Spinal cord (tissue), 10 donors: ENCODE measurements at places on chromosomes 7 and 10. TPM values are rescaled to one million over a fixed set of nuclear protein-coding genes. Genes with fewer than 3 reads are reported as not detected.

Gene SLC26A3
- not detected for total RNA-seq

Gene SPDYE6
- total RNA-seq: not detected

Gene ETV1
- total RNA-seq: 39.8 TPM

Gene CDC14C
- total RNA-seq: not detected

Gene HOXA5
- 20.6 TPM for total RNA-seq

Gene MKI67
- 9.3 TPM for total RNA-seq

Gene C1GALT1
- 36.1 TPM for total RNA-seq

Gene CLRN3
- total RNA-seq: 0.20 TPM

DNA sequence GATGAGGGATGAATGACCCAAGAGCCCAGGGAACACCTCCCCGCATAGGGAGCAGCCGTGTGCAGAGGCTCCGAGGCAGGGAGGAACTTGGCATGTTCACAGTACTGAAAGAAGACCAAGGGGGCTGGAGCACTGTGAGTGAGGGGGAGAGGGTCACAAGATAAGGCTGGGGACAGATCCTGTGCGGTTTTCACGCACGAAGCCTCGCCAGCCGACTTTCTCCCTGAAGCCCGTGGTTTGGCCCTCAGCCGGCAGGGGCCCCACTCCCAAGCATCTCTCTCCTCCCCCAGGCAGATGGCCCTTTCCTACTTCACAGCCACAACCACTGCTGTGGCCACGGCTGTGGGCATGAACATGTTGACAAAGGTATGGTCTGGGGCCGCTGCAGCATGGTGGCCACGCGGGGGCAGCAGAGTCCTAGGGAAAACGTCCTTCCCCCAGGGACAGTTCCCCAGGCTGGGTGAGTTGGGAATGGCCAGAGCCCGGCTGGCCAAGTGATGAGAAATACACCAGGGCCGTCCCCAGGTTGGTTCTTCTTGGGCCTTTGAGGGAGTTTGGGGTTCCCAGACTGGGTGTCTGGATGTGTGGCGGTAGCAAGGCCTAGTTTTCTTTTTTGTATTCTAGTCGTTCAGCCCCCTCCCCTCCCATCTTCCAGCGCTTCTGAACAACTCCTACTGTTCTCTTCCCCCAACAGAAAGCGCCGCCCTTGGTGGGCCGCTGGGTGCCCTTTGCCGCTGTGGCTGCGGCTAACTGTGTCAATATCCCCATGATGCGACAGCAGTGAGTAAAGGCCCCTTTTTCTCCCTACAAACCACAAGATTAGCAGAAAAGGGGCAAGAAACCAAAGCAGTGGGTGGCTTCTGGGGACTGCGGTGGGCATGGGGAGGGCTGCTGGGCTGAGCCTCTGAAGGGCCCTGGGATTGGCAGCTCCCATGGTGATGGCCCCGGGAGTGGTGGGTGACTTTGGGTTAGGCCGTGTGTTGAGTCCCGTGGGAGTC lies 14.4 kb upstream of the WBP1L start:
- H3K27ac ChIP-seq: peak overlapping the region; percentile 70
- H3K27me3 ChIP-seq: no peaks in the 10 kb centered on the region
- H3K36me3 ChIP-seq: peaks cover 68% of the 10 kb centered on the region
- DNase-seq: no peak
- no peak overlapping the region for H3K4me3 ChIP-seq

DNA sequence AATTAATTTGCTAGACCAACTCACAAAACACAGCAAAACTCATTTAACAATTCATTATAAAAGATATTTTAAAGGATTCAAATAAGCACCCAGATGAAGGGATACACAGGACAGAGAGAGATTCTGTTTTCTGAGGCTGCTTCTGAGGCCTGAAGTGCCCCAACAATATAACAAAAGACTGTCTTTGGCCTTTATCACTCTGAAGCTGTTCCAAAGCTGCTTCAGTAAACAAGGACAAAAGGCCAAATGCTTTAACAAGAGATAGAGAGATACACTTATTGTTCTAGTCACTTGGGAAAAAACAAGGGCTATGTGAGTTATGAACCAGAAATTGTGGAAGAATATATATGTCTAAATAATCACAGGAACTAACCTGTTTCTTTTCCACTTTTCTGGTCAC lies 223.7 kb downstream of the CXCL12 start:
- H3K4me1 ChIP-seq: peaks cover 3% of the 10 kb centered on the region
- no peaks in the 10 kb centered on the region for H3K36me3 ChIP-seq
- DNase-seq: no peak
- no peaks in the 10 kb centered on the region for H3K27me3 ChIP-seq
- no peak overlapping the region for H3K27ac ChIP-seq

GRCh38 chr10:86693721-86694369 lies 25.5 kb downstream of the LDB3 start:
- no peak overlapping the region for H3K27ac ChIP-seq
- peak; percentile 43 for DNase-seq
- H3K4me1 ChIP-seq: peaks cover 35% of the 10 kb centered on the region

DNA sequence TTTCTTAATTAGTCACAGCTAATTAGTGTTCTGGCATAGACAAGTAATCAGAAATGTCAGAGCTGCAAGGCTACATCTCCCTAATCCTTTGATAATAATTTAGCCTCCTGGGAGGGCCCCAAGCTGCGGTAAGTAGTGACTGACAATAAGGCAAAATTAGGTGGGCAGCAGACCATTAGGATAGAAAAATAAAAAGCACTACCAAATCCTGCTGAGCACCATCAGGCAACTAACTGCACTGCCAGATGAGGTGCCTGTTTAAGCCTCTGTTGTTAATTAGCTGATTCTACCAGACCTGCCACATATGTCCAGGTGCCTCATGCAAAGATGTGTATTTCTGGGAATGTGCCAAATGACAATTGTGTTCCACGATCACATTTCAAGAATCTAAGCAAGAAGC lies 32.5 kb upstream of the FEZF1 start:
- H3K27me3 ChIP-seq: peaks cover 3% of the 10 kb centered on the region
- DNase-seq: no peak
- no peaks in the 10 kb centered on the region for H3K4me1 ChIP-seq
- no peak overlapping the region for H3K4me3 ChIP-seq
- no peaks in the 10 kb centered on the region for H3K36me3 ChIP-seq
- no peak overlapping the region for H3K27ac ChIP-seq

DNA sequence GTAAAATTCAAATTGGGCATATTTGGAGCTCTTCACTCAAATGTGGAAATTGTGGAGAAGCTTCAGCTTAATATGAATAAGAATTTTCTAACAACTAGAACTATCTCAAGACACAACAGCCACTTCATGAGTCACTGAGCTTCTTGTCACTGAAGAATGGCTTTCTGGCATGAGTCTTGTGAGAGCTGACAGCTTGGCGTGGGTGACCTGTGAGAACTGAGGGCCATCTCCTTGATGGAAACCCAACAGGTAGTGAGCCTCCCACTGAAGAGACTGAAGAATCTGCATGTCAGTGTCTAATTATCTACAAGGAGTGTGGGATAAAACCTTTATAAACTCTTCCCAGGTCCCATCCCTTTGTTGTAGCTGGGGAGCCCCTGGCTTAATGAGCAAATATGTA lies 66.0 kb downstream of the CLEC2L start:
- DNase-seq: no peak
- peaks cover 6% of the 10 kb centered on the region for H3K4me1 ChIP-seq
- no peak overlapping the region for H3K27ac ChIP-seq
- H3K4me3 ChIP-seq: no peak overlapping the region
- peaks cover 50% of the 10 kb centered on the region for H3K36me3 ChIP-seq
- no peaks in the 10 kb centered on the region for H3K27me3 ChIP-seq

DNA sequence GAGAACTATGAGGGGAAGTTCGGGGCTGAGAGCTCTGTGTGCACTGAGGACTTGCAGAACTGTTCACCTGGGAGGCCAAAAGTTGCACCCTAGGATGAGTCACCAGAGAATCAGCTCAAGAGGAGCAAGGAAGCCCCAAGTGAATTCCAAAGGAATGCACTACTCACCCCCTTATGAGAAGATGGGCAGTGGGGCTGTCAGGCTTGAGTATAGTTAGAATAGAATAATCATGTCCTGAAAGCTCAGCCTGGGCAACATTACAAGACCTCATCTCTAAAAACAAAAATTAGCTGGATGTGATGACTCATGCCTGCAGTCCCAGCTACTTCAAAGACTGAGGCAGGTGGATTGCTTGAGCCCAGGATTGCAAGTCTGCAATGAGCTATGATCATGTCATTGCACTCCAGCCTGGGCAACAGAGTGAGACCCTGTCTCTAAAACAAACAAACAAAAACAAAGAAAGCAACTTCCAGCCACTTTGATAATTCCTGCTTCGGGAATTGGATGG lies 30.0 kb downstream of the MAP3K8 start:
- H3K27ac ChIP-seq: no peak overlapping the region
- no peak overlapping the region for H3K4me3 ChIP-seq
- no peaks in the 10 kb centered on the region for H3K4me1 ChIP-seq
- H3K27me3 ChIP-seq: no peaks in the 10 kb centered on the region

DNA sequence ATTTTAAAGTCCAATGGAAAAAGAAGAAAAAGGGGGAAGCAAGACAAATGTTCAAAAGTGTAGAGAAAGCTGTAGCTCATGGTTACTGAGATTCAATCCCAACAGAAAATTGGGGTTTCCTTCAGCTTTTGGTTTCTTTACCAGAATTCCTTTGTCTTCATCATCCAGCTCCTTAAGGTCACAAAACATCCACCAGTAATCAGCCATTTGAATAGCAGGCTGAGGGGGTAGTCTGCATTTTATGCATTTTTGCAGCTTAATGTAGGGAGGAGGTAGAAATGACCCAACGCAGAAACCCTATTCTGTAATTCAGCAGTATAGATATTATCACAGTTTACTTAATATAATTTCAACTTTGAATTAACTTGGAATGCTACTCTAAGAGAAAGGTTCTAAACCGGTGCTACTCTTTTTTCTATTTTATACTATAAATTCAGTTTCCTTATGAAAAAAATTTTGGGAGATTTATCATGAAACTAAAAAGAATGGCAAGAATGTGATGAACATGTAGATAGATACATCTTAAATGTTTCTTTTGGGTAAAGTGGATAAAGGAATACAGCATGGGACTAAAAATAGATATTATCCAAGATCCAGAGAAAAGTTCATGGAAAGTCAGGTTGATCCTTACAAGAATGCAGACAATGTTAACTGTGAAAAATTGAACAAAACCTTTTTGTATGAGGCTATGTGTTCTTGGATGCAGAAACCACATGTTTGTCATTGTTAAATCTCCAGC lies 596.9 kb downstream of the PHTF2 start:
- no peaks in the 10 kb centered on the region for H3K27me3 ChIP-seq
- no peaks in the 10 kb centered on the region for H3K36me3 ChIP-seq
- H3K27ac ChIP-seq: no peak overlapping the region
- no peak for DNase-seq
- H3K4me1 ChIP-seq: no peaks in the 10 kb centered on the region
- H3K4me3 ChIP-seq: no peak overlapping the region

DNA sequence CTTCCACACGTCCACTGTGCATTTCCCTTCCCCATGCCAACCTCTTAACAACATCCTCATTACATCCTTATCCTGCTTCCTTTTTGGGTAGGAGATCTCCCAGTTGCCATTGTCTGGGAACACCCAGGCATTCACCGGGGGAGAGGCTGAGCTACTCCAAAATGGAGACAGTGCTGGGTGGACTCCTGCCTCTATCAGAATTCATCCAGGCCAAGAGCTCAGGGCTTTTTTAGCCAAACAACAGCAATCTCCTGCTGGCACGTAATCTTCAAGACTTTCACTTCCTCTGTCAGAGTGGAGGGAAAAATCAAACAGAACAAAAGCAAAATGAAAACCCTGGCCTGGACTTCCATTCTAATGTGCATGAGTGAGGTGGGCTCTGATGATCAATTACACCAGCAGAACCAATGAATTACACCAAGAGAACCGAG lies 245.0 kb downstream of the PRPF18 start:
- peaks cover 2% of the 10 kb centered on the region for H3K27me3 ChIP-seq
- DNase-seq: no peak
- H3K36me3 ChIP-seq: peaks cover 2% of the 10 kb centered on the region
- H3K27ac ChIP-seq: peak overlapping the region; percentile 62
- H3K4me3 ChIP-seq: no peak overlapping the region
- peaks cover 45% of the 10 kb centered on the region for H3K4me1 ChIP-seq

- H3K4me1 ChIP-seq: no peaks in the 10 kb centered on the region
- H3K4me3 ChIP-seq: no peak overlapping the region
- DNase-seq: no peak
These were observed 7.0 kb upstream of the CD36 start for GRCh38 chr7:80631421-80631820.

GRCh38 chr7:158186864-158187693 lies 400.5 kb downstream of the PTPRN2 start:
- peaks cover 25% of the 10 kb centered on the region for H3K36me3 ChIP-seq
- H3K27ac ChIP-seq: no peak overlapping the region
- no peaks in the 10 kb centered on the region for H3K27me3 ChIP-seq
- peak; percentile 69 for DNase-seq
- no peak overlapping the region for H3K4me3 ChIP-seq

DNA sequence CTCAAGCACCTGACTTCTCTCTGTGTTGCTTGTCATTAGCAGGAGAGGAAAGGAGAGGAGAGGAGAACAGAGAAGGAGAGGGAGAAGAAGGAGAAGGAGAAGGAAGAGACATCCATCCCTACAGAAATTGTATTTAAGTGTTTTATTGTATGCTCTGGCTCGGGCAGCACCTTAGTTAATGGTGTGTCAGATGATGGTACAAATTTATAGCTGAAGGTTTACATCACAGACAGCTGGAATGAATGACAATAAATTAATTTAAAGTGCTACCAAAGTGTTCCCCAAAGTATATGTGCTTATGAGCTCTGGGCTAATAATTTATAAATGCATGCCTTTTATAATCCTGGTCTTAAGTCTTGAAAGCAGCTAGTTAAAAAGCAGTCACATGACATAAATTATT lies 38.1 kb upstream of the ZMIZ1 start:
- no peak for DNase-seq
- H3K27ac ChIP-seq: no peak overlapping the region
- no peaks in the 10 kb centered on the region for H3K27me3 ChIP-seq
- no peak overlapping the region for H3K4me3 ChIP-seq
- H3K36me3 ChIP-seq: no peaks in the 10 kb centered on the region
- peaks cover 6% of the 10 kb centered on the region for H3K4me1 ChIP-seq

GRCh38 chr7:108406222-108406890 lies 49.9 kb downstream of the NRCAM start:
- no peak overlapping the region for H3K27ac ChIP-seq
- no peaks in the 10 kb centered on the region for H3K27me3 ChIP-seq
- H3K4me1 ChIP-seq: peaks cover 4% of the 10 kb centered on the region
- H3K36me3 ChIP-seq: no peaks in the 10 kb centered on the region
- H3K4me3 ChIP-seq: no peak overlapping the region

GRCh38 chr10:114402233-114402632 lies 2.1 kb downstream of the AFAP1L2 start:
- peak overlapping the region; percentile 92 for H3K27ac ChIP-seq
- peaks cover 32% of the 10 kb centered on the region for H3K27me3 ChIP-seq

DNA sequence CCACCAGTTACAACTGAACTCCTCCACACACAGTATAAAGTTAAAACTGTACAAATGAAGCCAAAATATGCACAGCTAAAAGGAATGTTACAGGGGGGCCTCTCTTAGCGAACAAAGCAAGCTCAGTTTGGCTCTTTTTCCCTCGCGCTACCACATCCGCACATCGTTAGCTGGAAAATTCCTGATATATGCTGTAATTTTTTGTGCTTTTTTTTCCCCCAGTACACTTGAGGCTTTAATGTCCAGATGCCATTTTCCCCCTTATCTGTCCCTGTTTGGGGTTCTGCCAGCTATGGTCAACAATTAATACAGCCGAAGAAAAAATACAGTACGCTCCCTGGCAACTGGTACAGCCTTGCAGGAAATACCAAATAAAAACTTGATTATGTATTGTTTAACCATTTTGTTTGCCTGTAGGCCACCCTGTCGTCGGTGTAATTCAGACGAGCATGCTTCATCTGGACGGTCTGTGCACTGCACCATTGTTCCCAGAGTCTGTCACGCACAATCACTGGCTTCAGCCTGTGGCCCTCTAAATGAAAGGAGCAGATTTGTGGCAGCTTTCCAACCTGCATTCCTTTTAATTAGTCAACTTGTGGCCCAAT lies 108.1 kb upstream of the FAM133B start:
- DNase-seq: peak; percentile 14
- no peaks in the 10 kb centered on the region for H3K36me3 ChIP-seq
- peaks cover 2% of the 10 kb centered on the region for H3K27me3 ChIP-seq
- peak overlapping the region; percentile 89 for H3K27ac ChIP-seq
- peak overlapping the region; percentile 7 for H3K4me3 ChIP-seq
